ENCODE measurements at places on chromosomes 2 and 18.

DNA sequence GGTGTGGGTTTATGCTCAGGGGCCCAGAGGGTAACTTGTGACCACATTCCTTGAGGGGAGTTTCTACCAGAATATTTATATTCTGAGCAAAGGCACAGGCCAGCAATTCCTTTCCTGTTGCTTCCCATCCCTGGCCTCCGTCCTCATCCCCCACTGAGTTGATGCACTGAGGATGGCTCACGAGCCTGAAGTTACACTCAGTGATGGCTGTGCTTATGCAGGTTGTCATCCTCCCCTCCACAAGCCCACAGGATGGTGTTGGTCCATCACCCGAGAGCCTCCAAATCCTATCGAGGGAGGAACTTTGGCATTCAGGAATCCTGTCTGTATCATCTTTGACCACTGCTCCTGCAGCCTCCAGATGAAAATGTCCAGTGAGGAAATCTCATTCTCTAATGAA lies 28.4 kb upstream of the FHOD3 start:
- DNase-seq, result no peak

- no peak for DNase-seq
Observed at GRCh38 chr18:22223254-22223964, 54.0 kb downstream of the GATA6 start.

DNA sequence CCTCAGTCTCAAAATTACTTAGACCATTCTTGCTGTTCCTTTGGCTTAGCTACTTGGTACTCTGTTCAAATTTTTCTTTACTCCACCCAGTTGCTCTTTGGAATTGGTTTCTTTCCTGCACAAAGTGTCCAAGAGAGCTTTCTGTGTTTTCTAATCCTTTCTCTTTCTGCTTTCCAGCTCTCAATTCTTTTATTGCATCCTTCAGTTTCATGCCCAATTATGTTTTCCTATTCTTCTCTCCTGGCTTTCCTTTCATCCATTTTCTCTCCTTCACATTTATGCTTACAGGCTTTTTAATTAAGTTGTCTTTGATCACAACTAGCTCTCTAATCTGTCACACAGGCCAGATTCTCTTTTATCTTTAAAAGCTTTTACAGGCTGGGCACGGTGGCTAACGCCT lies 38.2 kb downstream of the UBR3 start:
- no peak for DNase-seq

- DNase-seq, result no peak
Observed at GRCh38 chr2:195656161-195656858, 716 bp upstream of the SLC39A10 start.

DNA sequence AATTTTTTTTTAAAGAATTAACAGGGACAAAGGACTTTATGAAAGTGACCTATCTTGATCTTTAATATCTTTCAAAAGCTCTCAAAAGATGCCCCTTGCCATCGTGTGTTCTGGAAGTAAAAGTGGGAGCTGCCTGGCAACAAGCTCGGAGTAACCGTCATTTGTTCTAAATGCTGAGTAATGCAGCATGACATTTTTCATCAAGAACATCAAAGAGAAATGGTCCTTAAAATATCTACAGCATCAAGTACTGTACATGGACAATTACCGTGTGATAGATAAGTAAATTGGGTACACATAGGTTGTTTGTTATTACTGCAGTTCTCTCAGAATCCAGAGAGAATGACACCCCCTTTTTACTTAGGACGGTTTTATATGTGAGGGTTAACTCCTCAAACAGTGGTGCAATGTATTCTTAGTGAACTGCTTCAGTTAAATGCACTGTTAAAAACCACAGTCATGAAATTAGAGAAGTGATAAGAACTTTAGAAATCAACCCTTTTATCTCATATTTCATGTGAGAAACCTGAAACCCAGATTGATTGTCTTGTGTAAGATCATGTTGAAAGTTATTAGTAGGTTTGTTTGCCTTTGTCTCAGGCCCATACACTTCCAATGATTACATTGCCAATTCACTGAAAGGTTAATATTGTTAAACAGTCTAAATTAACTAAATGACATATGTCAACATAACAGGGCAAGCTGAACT lies 90.6 kb upstream of the HNMT start:
- DNase-seq, result no peak

DNA sequence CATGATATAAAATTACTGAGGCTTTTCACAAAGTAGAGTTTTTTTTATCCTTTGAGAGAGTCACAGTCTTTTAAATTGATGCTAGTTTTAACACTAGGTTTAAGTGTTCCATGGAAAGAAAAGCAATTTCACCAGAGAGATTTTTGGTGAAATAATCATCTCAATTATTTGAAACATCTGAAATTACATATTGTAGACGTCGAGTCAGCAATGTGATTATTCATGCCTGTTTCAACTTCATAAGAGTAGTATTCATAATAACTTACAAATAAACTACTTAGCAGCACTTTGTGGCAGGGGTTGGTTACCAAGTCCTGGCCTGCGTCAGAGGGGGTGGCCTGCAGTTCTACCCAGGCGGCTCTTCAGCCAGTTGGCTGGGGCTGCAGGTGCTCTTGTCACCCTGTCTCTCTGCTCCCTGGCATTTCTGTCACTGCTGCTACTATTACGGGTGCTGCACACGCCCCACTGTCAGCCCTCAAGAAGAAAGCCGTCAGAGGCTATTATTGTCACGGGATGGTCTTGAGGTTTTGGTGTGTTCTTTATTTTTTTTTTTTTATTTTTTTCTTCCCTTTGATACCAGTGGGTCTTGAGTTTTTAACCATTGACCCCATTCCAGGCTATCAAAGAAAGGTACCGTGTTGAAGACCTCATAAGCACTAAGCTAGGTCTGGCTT lies 50.4 kb downstream of the MALT1 start:
- no peak for DNase-seq

GRCh38 chr2:107542314-107542740 lies 284.4 kb upstream of the RGPD4 start:
- DNase-seq, result no peak

DNA sequence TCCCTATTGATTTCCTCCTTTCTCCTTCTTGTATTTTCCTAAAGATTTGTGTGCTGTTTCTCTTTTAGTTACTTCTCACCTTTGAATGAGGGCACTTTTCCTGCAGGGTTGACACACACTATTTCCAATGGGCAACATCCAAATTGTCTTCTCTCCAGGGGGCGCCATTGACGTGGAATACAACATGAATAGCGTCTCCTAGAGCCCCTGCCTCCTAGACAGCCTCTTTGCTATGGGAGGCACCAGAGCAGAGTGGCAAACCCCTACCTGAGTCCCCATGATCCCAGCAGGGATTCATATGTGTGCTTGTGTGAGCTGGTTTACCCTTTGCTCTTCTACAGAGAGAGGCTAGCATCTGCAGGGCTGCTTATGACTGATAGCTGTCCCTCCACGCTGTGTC lies 61.3 kb upstream of the ITSN2 start:
- DNase-seq, result peak; percentile 66

GRCh38 chr2:45643543-45644542 lies 7.6 kb upstream of the PRKCE start:
- DNase-seq, result peak; percentile 58

DNA sequence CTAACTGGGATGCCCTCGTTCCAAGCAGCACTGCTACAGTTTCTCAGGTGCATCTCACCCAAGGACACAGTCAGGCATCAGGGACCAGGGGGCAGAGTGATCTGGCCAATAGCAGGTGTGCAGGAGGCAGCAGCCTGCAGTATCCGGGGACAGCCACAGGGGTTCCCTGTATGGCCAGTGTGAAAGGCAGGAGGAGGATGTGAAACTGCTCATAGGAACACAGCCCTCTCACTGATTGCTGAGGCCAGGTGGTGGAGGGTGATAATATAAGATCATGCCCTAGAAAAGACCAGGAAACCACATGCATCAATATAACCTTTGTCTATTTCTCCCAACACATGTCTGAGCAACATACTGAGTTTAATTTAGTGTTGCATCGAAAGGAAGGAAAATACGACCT lies 112.7 kb upstream of the TACR1 start:
- no peak for DNase-seq

DNA sequence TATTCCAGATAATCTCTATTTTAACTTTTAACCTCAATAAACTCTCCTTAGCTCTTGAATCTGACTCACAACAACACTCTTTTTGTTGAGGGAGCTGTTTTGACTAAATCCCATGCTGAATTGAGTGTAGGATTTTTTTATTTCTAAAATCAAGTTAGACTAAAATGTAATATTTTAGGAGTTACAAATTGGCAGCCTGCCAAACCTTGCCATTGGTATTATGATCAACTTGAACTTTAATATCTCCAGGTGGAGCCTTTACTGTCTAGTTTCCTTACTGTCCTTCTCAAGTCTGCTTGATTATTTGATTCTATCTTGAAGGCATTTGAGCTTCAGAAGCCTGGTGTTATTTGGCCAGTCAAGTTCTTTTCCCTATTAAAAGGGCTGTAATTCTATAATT lies 8.7 kb downstream of the PIKFYVE start:
- no peak for DNase-seq

DNA sequence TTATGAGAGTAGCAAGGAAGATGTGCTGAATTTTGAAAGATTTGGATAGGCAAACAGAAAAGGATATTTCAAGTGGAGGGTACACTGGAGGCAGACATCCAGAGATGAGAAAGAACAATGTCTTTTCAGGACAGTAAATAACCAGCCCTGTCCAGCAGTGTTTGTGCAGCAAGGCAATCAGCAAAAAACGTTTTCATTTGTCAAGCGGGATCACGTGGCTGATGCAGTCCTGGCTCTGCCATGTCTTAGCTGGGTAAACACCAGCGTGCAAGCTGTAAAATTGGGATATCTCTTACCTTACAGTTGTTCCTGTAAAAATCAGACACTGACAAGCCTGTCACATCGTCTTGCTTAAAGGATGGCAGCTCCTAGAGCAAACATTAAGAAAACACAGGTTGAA lies 67.8 kb downstream of the CWC22 start:
- no peak for DNase-seq

- DNase-seq, result no peak
Observed at GRCh38 chr2:42792087-42792582, 248 bp downstream of the HAAO start.

DNA sequence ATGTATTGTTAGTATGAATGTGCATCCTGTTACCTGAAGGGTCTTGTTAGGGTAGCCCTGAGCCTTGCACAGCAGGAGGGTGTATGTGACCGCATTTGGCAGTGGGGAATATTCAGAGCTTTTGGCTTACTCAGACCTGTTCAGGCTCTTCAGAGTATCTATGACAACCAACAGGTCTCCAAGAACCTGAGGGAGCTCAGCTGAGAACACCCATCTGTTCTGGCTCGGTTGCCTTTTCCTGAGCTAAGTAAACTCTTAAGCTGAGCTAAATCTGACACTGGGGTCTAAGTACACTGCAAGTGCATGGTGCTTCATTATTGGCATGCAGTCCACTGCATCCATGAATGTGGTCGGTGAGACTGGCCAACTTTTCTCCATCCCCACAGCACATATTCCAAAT lies 92.4 kb upstream of the CHST9 start:
- DNase-seq, result no peak

GRCh38 chr18:48713309-48713708 lies 174.5 kb downstream of the CTIF start:
- no peak for DNase-seq

DNA sequence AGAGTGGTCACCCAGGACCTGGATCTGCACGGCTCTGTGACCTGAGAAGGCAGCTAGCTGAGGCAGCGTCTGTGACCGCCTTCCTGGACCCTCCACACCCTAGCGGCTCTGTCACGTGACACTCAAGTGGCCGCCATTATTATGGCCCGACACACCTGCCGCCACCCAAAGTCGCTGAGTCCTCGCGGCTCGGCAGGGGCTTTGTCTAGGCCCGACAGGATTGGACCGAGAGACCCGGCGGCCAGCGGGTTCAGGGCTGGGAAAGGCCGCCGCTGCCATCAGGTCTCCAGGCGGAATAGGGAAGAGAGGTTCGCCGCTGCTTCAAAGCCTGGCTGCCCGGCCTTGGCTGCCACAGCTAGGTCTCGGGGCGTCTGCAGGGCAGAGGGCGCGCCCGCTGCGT lies 1162.5 kb upstream of the LRRTM1 start:
- no peak for DNase-seq

DNA sequence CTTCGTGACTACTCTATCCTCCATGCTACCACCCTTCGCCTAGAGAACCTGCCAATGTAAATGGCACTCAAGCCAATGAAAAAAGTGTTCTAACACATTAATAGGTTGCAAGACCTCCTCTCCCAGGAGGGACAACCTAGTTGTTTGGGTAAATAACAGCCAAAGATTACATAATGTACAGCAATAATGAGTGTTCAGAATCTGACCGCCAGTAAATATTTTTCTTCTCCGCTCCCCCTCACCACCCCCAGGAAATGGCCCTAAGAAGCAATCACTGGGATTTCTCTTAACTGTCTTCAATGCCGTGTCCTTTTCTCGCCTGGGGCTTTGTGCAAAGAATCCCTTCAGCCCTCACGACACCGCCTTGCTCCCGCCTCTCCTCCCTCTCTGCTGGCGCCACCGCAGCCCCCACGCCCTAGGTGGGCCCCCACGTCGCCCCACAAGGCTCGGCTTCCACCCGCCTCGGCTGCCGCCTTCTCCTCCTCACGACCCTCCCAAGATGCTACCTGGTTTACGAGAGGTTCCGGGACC lies 458 bp downstream of the HYCC2 start:
- no peak for DNase-seq

DNA sequence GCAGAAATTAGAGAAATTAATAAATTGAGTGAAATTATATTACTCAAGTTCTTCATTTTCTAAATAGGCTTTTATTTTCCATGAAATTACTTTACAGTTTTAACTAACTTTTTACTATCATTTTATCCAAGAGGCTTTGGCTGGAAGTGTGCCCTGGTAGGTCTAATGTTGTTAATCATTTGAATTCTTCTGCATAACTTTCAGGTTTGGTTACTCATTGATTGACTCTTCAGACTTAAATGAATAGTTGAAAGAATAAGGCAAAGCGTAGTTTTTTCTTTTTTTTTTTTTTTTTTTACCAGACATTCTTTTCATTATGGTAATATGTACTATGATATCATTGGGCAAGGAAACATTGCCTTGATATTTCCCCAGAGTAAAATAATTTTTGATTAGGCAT lies 228.4 kb upstream of the MMADHC start:
- DNase-seq, result no peak

DNA sequence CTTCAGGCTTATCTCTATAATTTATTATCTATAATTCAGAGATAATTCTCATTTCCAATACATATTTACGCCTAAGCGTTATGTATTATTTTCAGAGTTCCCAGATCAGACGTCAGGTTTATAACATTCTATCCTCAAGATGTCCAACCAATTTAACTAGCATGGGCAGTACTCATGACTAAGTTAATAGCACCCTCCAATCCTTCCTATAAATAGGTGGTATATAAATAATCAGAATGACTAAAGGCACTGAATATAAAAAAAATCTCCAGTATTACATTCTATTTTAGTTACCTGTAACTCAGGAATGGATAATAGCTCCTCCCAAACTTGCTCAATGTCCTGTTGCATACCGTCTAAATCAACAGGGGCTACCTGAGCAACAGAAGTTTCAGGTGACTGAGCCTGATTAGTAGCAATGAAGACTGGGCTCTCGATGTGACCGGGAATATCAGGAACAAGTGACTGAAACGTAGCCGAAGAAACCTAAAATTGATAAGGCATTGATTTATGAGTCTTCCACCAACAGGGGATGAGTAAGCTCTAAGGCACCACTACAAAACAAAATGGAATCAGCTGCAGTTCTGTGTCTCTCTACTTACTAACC lies 19.6 kb downstream of the HNRNPA3 start:
- no peak for DNase-seq

- DNase-seq, result no peak
Observed at GRCh38 chr2:195532628-195533271, 124.3 kb upstream of the SLC39A10 start.

- no peak for DNase-seq
Observed at GRCh38 chr2:219864154-219864553, 236.7 kb downstream of the SLC4A3 start.
